ENCODE measurements at places on chromosomes 1 and 21. TPM values are rescaled to one million over a fixed set of nuclear protein-coding genes. Genes with fewer than 3 reads are reported as not detected.

GRCh38 chr21:15604413-15604812 is 125.4 kb upstream of the USP25 start:
- DNase-seq, result no peak

SPATC1L gene
- 12.0 TPM for total RNA-seq

DNA sequence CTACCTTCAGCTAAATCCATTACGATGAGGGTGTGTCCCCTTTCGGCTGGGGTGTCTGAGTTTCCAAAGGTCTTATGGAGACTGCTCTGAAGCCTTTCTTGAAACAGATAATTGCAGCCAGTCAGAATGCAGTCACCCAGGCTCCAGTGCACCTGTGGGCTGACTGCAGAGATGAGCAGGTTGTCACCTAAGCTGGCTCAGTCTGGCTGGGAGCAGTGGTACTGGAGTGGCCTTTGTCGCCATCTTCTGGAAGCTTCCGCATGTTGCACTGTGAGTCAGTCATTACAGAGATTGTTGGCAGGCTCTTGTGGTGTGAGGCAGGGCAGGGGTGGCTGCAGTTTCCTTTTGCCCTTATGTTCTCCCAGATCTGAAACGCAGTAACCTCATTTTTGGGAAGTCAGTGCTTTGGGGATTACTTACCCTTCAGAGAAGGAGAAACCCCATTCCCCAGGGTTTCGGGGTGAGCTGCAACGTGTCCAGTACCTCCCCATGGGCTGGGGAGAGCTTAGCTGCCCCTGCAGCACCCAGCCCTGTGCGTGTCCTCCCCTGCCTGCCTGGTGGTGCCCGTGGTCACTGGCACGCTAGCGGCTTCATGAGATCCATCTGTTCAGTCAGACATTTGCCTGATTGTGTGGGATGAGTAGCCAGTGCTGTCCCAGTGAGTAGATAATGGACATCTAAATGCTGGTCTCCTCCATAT is 48.0 kb downstream of the SMYD2 start:
- peak; percentile 85 for DNase-seq

GRCh38 chr21:36105327-36105842 is 29.5 kb upstream of the CBR3 start:
- no peak for DNase-seq

DNA sequence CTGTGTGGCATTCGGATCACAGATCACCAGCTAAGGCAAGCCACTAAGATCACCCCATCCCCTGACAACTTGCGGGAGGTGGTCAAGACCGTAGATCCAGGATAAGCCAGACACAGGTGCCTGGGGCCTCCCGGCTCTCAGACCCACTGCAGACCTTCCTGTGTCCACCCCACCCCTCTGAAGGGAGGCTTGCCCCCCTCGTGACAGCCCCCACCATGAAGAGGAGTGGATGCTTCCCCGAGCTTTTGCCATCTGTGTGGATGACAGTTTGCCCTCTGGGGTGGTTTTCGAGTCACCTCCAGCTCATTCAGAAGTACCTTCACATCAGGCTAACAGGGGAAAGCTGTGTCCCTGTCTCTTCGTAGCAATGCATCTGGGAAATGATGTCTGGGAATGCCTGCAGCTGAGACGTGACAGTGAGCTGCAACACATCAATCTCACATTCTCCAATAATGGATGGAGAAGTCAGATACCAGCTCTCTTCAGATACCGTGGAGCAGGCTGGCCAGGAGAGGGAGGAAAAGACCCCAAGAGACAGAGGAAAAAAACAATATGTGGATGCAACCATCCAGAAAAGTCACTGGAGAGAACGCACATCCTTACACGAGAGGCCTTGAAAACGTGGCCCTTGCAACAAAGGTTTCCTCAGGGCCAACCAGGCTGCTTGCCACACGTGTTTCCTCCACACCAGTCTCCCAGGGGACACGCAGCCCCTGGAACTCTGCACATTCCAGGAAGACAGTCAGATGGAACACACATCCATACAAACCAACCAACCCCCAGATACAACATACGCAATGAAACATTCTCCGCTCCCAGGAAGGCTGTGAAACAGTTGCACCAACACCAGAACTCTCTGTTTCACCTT is 20.4 kb upstream of the FHAD1 start:
- DNase-seq, result no peak

RAB3GAP2 gene
- total RNA-seq, result 25.9 TPM

PLA2G2F gene
- total RNA-seq, result not detected

GRCh38 chr1:158952416-158952815 is 21.1 kb downstream of the PYHIN1 start:
- no peak for DNase-seq

GRCh38 chr1:235763962-235764361 is 102.7 kb downstream of the LYST start:
- DNase-seq, result no peak

FAM131C gene
- total RNA-seq, result 3.7 TPM

- peak; percentile 70 for DNase-seq
Observed at GRCh38 chr1:3714284-3714741, 37.9 kb upstream of the CCDC27 start.

DNA sequence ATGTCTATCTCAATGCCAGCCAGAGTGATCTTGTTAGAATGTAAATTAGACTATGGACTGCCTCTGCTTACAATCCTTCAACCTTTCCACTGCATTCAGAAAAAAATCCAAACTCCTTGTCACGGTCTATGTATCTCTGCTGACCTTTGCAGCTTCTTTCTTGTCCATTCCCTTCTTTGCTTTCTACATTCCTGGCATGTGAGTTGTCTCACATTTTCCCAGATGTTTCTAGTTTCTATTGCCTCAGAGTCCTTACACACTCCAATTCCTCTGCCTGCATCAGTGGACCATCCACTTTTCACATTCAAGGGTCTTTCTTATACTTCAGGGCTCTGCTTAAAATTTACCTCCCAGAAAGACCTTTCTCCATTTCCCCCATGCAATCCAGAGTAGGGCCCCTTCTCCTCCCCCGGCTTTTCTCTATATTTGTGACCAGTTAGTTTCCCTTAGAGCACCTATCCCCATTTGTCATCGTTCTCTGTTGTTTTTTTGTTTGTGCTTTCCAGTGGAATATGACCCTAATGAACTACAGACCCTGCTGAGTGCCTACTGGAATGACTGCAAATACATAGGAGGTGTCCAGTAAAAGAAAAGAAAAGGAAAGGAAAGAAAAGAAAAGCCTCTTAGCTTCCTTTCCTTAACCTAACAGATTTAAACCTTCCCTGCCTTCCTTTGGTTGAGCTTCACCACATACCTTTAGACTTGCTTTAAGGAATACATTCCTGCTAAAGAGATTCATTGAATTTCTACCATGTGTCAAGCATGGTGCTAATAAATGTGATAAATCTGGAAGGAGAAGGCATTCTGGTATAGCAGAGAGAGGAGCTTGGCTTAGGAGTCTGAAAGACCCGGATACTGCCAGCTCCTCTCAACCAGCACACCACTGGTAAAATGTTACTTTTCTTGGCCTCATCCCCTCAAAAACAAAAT is 102.0 kb downstream of the DIRAS3 start:
- DNase-seq, result no peak

CDA gene
- total RNA-seq, result 2.9 TPM

GRCh38 chr1:91374086-91374485 is 30.6 kb downstream of the HFM1 start:
- DNase-seq, result no peak

Data from left ventricle myocardium superior (tissue), 1 donor.